Aorta (tissue), 5 donors: ENCODE measurements at places on chromosomes 5 and 9.

DNA sequence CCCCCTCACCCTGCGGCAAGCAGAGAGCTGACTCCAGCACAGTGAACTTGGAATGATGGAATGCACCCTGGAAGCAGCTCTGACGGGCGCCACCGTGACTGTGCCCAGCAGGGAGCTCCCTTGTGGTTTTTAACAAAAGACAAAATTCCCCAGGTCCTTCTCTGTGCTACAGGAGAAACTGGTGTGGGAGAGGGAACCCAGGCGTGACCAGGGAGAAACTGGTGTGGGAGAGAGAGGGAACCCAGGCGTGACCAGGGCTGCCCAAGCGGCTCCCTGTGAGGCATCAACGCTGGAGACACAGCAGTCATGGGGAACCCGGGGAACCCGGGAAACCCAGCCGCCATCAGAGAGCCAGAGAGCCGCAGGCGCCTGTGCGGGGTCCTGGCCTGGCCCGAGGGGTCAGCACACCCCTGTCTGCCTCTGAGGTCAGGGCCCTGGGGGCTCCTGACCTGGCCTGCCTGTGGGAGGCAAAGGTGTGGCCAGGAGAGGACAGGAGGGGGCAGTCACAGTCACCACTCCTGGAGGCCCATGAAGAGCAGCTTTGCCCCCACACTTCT is 3.1 kb upstream of the AHRR start:
- no peaks in the 10 kb centered on the region for H3K4me1 ChIP-seq
- DNase-seq, result no peak
- no peak overlapping the region for H3K4me3 ChIP-seq
- H3K27me3 ChIP-seq, result no peaks in the 10 kb centered on the region

DNA sequence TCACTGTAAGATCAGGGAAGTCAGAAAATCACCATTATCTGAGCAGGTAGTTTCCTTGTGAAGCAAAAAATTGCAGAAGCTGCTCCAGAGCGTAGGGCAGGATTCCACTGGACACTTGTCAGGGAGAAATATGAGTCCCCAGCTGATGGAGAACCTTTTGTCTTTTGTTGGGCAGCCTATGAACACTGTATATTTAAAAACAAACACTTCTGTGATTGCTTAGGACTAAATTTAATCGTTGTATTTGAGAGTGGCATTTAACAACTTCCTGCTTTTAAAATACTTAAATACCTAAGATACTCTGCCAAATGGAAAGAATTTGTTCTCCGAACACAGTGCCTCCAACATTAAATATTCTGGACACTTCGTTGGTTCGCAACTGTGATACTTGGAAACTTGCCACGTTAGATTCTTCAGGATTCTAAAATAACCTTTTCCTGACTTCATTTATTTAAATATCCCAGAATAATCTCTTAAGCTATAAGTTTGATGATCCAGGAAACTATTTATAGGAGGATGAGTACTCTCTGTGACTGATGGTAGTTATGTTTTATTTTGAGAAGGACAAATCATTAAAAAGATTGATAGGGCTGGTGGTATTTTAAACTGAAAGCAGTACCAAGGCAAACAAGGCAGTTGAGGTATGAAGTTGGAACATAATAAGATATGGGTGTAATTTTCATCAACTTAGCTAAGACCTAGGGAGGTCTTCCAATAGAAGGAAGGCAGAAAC is 2.7 kb upstream of the HSPA4 start:
- no peak overlapping the region for H3K4me3 ChIP-seq
- no peaks in the 10 kb centered on the region for H3K4me1 ChIP-seq
- H3K27ac ChIP-seq, result peak overlapping the region; percentile 94
- H3K36me3 ChIP-seq, result no peaks in the 10 kb centered on the region
- no peaks in the 10 kb centered on the region for H3K27me3 ChIP-seq

- no peaks in the 10 kb centered on the region for H3K27me3 ChIP-seq
- H3K36me3 ChIP-seq, result no peaks in the 10 kb centered on the region
- H3K4me3 ChIP-seq, result no peak overlapping the region
- peaks cover 19% of the 10 kb centered on the region for H3K4me1 ChIP-seq
- DNase-seq, result no peak
These were observed 4.9 kb downstream of the NEK6 start for GRCh38 chr9:124262649-124262972.

GRCh38 chr9:35741740-35742139 is 7.3 kb downstream of the GBA2 start:
- no peak overlapping the region for H3K4me3 ChIP-seq
- H3K27ac ChIP-seq, result no peak overlapping the region
- H3K27me3 ChIP-seq, result no peaks in the 10 kb centered on the region
- no peaks in the 10 kb centered on the region for H3K4me1 ChIP-seq

DNA sequence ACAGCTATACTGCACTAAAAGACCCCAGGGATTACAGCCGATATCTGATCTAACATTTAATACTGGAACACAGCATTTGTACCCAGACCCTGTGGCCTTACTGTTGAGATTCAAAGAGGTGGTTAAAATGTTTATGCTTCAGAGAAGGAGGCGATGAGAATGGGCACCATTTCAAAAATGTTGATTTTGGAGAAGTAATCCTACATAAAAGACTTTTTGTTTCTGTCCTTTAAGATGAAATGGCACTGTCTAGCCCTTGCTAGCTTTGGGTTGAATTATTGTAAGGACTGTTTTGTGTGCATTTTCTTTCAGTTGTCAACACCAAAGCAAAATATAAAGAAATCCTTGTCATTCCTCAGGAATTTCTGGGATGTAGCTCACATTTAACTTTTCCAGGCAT is 288.5 kb upstream of the ANKH start:
- no peak overlapping the region for H3K4me3 ChIP-seq
- no peak for DNase-seq
- H3K36me3 ChIP-seq, result no peaks in the 10 kb centered on the region
- no peaks in the 10 kb centered on the region for H3K27me3 ChIP-seq
- H3K4me1 ChIP-seq, result peaks cover 11% of the 10 kb centered on the region

DNA sequence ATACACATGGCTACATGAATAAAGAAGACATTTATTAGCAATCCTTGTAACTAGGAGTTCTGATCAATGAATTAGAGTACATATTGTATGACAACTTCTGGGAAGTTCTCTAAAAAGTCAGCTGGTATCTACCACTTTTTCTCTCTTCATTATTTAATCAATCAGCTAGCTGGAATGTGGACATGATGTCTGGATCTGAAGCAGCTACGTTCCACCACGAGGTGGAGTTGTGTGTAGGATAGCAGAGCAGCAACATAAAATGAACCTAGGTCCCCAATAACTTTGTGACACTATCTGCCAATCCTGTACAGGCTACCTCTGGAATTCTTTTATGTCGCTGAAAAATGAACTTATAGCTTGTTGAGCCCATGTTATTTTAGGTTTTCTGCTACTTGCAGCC is 32.9 kb upstream of the ENTREP1 start:
- no peaks in the 10 kb centered on the region for H3K4me1 ChIP-seq
- H3K27me3 ChIP-seq, result no peaks in the 10 kb centered on the region
- no peak overlapping the region for H3K27ac ChIP-seq
- DNase-seq, result no peak
- no peak overlapping the region for H3K4me3 ChIP-seq

DNA sequence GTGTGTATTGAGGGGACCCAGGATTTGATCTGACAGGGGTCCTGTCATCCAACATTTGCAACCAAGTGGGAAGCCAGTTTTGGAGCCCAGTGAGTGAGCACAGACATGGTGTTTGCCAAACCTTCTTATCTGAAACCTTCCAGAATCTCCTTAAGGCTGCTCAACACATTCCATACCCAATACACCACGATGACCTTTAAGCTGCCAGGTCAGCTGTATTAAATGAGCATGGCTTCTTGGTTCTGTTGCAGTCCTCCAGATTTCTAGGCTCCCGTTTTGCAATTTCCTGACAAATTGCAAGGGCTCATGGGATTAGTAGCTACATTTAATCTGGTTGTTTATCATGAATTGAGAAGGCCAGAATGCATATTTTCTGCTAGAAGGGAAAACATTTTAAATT is 124.2 kb upstream of the ATP10B start:
- H3K36me3 ChIP-seq, result no peaks in the 10 kb centered on the region
- no peaks in the 10 kb centered on the region for H3K4me1 ChIP-seq
- no peaks in the 10 kb centered on the region for H3K27me3 ChIP-seq
- no peak overlapping the region for H3K4me3 ChIP-seq

DNA sequence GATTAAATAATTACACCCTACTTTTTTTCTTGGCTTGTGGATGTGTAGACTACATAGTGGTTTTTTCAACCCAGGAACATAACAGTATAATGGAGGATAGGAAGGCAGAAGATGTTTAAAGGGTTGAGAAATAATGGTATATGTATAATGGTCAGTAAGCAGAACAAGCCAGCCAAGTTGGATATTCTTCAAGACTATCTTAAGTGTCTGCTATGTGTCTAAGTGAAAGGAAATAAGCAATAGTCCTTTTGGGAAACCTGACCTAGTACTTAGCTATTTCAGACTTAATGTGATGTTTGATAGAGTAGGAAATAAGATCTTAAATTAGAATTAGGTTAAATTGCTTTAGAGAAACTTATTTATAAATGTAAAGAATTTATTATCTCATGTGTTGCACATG is 85.7 kb downstream of the PTPDC1 start:
- H3K27ac ChIP-seq, result no peak overlapping the region
- H3K4me3 ChIP-seq, result no peak overlapping the region
- H3K36me3 ChIP-seq, result no peaks in the 10 kb centered on the region
- H3K4me1 ChIP-seq, result peaks cover 3% of the 10 kb centered on the region
- no peak for DNase-seq
- H3K27me3 ChIP-seq, result no peaks in the 10 kb centered on the region

GRCh38 chr5:171580502-171581265 is 161.2 kb downstream of the FGF18 start:
- no peaks in the 10 kb centered on the region for H3K36me3 ChIP-seq
- no peak overlapping the region for H3K27ac ChIP-seq
- H3K4me3 ChIP-seq, result no peak overlapping the region
- no peak for DNase-seq
- H3K27me3 ChIP-seq, result no peaks in the 10 kb centered on the region
- H3K4me1 ChIP-seq, result no peaks in the 10 kb centered on the region

GRCh38 chr5:14379739-14380497 is 201.7 kb upstream of the OTULINL start:
- H3K4me1 ChIP-seq, result no peaks in the 10 kb centered on the region
- H3K36me3 ChIP-seq, result no peaks in the 10 kb centered on the region

GRCh38 chr5:119678351-119679028 is 49.1 kb downstream of the FAM170A start:
- no peak overlapping the region for H3K4me3 ChIP-seq
- no peaks in the 10 kb centered on the region for H3K4me1 ChIP-seq
- no peak overlapping the region for H3K27ac ChIP-seq
- no peak for DNase-seq
- no peaks in the 10 kb centered on the region for H3K27me3 ChIP-seq

DNA sequence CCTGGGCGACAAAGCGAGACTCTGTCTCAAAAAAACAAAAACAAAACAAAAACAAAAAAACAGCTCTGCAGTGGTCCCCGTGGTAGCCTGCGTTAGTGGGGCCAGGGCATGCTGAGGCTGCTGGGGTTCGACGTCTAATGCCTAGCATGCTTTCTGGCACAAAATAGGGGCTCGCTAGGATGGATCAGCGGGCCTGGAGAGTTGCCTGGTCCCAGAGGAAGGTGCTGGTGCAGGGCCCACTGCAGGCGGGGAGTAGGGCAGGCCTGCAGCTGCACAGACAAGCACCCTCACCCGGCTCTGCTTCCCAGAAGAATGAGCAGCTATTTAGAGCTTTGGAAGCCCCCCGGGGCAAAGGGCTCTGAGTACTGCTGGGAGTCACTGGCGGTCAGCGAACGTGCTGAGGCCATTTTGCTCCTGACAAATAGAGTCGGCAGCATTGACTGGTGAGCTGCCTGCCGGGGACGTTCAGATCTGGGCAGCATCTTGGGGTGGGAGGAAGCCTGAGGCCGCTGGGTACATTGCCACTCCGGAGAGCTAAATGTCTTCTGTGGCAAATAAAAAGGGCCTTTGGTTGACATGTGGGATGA is 126.7 kb downstream of the OLFM1 start:
- no peaks in the 10 kb centered on the region for H3K27me3 ChIP-seq
- H3K27ac ChIP-seq, result no peak overlapping the region
- no peak overlapping the region for H3K4me3 ChIP-seq
- H3K4me1 ChIP-seq, result no peaks in the 10 kb centered on the region

DNA sequence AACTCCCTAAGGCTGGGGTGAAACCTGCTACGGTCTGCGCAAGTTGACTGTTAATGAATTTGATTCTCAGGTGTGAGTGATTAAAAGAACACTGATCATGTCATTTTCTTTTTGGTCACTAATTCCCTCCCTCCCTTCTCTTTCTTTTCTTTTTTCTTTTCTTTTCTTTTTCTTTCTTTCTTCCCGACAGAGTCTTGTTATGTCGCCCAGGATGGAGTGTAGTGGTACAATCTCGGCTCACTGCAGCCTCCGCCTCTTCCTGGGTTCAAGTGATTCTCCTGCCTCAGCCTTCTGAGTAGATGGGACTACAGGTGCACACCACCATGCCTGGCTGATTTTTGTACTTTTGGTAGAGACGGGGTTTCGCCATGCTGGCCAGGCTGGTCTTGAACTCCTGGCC is 2.6 kb downstream of the ANXA1 start:
- H3K27me3 ChIP-seq, result no peaks in the 10 kb centered on the region
- DNase-seq, result no peak
- peaks cover 3% of the 10 kb centered on the region for H3K4me1 ChIP-seq
- H3K36me3 ChIP-seq, result no peaks in the 10 kb centered on the region
- peak overlapping the region; percentile 88 for H3K4me3 ChIP-seq
- H3K27ac ChIP-seq, result no peak overlapping the region

DNA sequence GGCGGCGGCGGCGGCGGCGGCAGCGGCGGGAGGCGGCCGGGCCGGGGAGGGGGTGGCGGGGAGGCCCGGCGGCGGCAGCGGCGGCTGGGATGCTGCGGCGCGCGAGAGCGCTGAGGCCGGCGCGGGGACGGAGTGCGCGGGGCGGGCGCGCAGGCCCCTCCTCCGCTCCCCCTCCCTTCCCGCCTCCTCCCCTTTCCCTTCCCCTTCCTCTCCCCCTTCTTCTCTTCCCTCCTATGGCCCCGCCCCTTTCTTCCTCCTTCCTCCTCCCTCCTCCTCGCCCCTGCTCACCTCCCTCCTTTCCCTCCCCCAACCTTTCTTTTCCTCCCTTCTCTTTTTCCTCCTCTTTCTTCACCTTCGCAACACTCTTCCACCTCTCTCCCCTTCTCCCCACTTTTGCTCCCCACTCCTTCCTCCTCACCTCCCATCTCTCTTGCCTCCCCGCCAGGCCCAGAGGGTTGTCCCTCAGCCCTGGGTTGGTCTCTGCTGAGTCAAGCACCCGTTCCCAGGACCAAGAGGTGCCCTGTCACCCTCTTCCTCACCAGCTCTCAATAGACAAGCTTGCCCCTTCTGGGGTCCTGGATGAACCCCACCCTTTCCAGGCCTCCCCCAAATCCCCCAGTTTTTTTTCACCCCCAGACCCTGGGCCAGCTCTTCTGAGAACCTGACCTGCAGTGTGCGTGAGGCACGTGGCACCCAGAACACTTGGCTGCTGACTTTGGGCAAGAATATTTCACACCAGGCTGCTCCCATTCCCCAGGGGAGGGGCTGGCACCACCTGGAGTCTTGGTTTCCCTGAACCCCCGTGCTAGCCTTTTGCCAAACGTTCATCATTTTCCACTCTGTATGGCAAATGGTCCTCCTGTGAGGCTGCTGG is at the start of gene SEMA4D:
TSS of gene SEMA4D (minus strand) at position 136 of the 874 bp plus-strand sequence. CDS start 92,657 bp downstream, outside the sequence.
- peak; percentile 87 for DNase-seq
- no peaks in the 10 kb centered on the region for H3K4me1 ChIP-seq
- peak within 1 kb of the TSS; percentile 85 for H3K4me3 ChIP-seq
- H3K27me3 ChIP-seq, result no peaks in the 10 kb centered on the region
